Lung microvascular endothelial cell (primary cell): ENCODE measurements at places on chromosomes 1 and 21. TPM values are rescaled to one million over a fixed set of nuclear protein-coding genes. Genes with fewer than 3 reads are reported as not detected.

CDC42BPA gene
- 51.6 and 79.2 TPM in 2 replicates for total RNA-seq

CGN gene
- total RNA-seq = under 0.01 and 0.40 TPM in 2 replicates

PADI1 gene
- total RNA-seq = under 0.01 TPM in 1 of 2 replicates, not detected in the other

IRF6 gene
- total RNA-seq = under 0.01 and 1.5 TPM in 2 replicates

AIRE gene
- total RNA-seq = not detected in 2 replicates

SHISA4 gene
- total RNA-seq = 7.4 and 9.1 TPM in 2 replicates
